Motor neuron (in vitro differentiated cells): ENCODE measurements at places on chromosomes 2 and 18. TPM values are rescaled to one million over a fixed set of nuclear protein-coding genes. Genes with fewer than 3 reads are reported as not detected.

GRCh38 chr2:113075600-113075999, 7.8 kb downstream of the IL1F10 start:
- no peak for ATAC-seq

GRCh38 chr2:179248024-179248348, 16.6 kb downstream of the SESTD1 start:
- ATAC-seq = no peak

DNA sequence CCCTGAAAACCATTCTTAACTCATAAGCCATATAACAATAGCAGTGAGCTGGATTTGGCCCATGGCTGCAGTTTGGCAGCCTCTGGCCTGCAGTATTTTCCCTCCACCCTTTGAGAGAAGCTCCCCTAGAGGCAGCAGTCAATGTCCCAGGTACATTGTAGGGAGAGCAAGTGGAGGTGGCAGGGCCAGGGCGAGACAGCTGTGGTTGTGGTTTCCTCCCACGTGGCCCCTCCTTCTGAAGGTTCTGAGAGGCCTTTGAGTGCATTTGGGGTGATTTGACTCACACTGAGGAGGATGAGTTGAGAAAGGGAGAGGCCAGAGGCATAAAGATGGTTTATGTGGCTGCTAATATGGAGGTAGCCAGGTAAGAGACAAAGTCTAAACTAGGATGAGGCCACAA, 45.5 kb upstream of the LDAH start:
- no peak for ATAC-seq

DNA sequence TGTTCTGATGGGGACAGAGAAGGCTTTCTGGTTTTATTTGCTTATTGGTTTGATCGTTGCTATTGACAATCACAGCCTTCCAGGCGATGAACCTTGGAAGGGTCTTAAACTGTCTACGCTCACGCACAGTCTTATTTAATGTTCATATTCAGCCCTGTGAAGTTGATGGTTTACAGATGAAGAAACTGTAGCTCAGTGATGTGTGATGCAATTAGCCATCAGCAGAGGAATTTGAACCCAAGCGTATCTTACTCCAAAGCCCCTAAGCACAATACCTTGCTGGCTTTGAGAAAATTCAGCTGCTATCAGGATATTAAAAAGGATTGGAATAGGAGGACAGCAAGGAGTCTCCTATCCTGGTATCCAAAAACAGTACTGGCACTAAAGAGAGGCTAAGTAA, 98.3 kb upstream of the STPG4 start:
- no peak for ATAC-seq

DNA sequence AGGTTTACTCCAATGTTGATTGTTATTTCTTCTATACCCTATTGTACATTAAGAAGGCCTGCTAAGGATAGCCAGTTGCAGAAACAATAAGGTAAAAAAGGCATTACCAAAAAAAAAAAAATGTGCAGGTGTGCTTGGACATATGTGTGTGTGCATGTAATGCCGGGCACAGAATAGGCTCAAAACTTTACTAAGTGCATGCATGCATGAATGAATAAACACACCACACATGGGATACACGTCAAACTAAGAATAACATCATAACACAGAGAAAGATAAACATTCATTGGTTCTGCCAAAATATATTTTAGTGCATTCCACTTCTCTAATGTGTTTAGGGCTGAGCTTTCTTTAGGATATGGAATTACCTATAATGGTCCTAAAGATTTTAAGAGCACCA, 298.2 kb downstream of the TCF4 start:
- no peak for ATAC-seq

DNA sequence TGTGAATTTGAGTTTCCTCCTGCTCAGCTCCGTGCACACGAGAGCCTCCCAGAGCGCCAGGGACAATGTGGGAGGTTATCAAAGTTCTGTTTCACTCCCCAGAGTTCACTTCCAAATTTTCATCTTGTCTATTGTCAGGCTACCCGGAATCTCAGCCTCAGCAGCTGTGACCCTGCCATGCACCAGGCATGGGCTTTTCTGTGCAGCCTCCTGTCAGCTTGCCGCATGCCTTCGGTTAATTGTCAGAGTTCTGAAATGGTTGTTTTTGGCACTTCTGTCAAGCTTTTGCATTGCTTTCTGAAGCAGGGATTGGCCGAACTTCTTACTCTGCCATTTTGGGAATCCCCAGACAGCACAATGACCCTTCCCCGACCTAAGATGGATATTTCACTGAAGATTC, 60.4 kb downstream of the SH3YL1 start:
- no peak for ATAC-seq

GRCh38 chr2:53424902-53425301, 342.7 kb upstream of the CHAC2 start:
- ATAC-seq = no peak

GRCh38 chr2:123816203-123816602, 208.9 kb upstream of the CNTNAP5 start:
- ATAC-seq = no peak

GRCh38 chr18:54806526-54806925, 21.8 kb upstream of the RAB27B start:
- ATAC-seq = no peak

DNA sequence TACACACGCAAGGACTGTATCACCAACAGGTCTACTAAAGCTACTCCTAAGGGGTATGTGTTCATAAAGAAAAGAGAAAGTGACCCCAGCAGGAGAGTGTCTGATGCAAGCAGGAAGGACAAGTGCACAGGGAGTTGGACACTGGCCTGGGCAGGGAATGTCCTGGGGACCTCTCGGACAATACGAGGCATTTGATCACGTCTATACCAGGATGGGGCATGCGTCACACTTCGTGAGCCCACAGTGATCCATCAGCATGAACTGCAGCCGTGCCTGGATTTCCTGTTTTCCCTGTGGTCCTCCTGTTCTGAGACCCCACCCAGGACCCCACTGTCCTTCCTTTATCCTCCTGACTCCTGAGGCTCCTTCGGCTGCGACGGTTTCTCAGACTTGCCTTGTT, 113.9 kb downstream of the HDAC4 start:
- no peak for ATAC-seq

- ATAC-seq = peak; percentile 51
Observed at GRCh38 chr18:79965119-79965902, 868 bp downstream of the HSBP1L1 start.

GRCh38 chr18:37280701-37281393, 284.8 kb downstream of the CELF4 start:
- no peak for ATAC-seq

DNA sequence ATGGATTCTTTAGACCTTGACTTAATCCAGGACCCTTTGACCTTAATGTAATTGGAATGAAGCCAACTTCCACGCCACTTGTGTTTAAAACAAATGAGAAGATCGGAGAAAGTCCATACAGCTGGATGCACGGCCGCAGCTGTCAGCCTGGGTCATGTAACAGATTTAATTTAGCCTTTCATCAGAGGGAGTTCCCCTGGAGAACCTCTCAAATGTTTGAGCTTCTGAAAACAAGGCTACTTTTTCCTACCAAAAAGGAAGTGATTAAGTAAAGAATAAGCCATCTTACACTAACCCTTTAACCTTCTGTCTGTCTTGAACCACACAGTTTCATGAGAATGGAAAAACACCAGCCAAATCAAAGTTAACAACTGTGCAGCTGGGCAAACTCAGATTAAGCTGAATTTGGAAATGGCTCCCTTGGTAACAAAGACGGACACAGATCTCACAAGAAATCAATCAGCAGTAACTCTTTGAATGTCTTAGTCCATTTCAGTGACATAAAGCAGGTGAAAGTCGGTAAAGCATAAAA, 103.6 kb downstream of the DOCK10 start:
- peak; percentile 50 for ATAC-seq

- no peak for ATAC-seq
Observed at GRCh38 chr2:63300835-63301234, 250.2 kb downstream of the OTX1 start.

DNA sequence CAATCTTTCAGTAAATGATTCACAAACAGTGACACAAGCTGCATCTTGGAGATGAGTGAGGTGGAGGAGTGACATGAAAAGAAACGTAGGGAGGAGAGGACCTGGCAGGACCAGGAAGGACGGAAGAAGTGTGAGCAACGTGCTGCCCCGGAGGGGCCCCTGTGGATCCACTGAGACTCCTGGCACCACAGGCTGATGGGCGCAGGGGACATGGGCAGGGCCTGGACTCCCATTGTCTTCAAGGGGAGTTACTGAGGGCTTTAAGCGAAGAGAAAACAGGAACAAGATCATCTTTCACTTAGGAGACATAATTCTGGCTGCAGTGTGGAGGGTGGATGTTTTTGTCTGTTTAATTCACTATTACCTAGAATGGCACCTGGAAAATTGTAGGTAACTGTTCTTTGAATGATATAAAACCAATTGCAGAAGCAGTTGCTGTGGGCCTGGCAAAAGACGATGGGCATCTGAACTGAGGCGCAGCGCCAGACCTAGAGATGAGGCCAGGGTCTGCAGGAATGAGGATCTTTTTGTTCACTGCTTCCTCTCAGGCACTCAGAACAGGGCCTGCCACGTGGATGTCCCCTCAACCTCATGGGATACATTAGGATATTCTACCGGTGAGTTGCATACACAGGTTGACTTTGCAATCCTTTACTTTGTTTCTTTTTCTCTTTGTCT, 156.4 kb downstream of the TMEM18 start:
- ATAC-seq = no peak

- ATAC-seq = no peak
Observed at GRCh38 chr18:63258749-63259566, 60.6 kb downstream of the BCL2 start.

GRCh38 chr2:74253971-74254310, 55.5 kb downstream of the MTHFD2 start:
- ATAC-seq = no peak

- no peak for ATAC-seq
Observed at GRCh38 chr18:24078391-24078790, 60.5 kb upstream of the CABYR start.

DNA sequence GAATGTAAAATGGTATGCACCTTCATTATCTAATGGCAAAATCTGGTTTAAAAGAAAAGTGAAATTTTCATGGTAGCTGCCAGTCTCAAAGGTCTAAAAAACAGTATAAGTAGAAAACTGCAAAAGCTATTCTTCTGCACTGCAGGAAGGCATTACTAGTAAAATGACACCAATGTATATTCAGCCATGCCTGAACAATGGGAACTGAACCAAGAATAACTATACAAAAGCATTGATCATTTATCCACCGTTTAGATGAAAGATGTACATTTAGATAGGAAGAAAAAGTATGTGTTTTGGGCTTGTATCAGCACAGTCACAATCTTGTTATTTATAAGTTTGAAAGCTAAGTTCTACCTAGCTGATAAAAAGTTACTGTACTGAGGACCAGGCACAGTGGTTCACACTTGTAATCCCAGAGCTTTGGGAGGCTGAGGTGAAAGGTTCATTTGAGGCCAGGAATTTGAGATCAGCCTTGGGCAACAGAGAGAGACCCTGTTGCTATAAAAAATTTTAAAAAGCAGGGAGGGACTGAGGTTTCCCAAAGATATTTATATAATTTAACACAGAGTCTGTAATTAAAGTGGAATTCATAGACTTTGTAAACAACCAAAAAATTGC, 163.1 kb upstream of the WDSUB1 start:
- no peak for ATAC-seq

GRCh38 chr2:196915507-196916189, 10.9 kb downstream of the PGAP1 start:
- no peak for ATAC-seq

The GPR148 gene
- 0.41 and 0.55 TPM in 2 replicates for total RNA-seq

The DSG2 gene
- 5.4 and 5.9 TPM in 2 replicates for total RNA-seq

The GAL3ST2 gene
- total RNA-seq = 0.63 and 0.66 TPM in 2 replicates

The CCDC93 gene
- 38.6 and 53.6 TPM in 2 replicates for total RNA-seq

The CTAGE1 gene
- total RNA-seq = 0.20 TPM in 1 of 2 replicates, not detected in the other

The C2orf92 gene
- total RNA-seq = 3.2 and 6.9 TPM in 2 replicates
